ENCODE measurements at places on chromosomes 16 and 17.

DNA sequence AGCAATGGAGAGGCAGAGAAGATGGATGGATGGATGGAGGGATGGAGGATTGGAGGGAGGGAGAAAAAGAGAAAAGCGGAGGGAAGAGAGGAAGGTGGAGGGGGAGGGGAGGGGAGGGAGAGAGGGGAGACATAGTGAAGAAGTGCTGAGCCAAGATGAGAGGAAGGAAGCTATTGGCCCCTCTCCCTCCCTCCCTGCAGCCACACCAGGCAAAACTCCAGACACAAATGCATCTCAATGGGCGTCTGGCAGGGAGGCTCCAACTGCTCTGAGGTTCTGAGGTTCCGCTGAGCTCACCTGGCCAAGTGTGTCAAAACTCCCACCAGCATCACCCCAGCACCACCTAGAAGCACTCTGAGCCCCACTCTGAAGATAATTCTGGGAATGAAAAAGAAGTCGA is 26.9 kb upstream of the PHB1 start:
- DNase-seq = no peak

- no peak for DNase-seq
Observed at GRCh38 chr17:76783146-76783545, 45.2 kb downstream of the MFSD11 start.

GRCh38 chr16:81537721-81538561 is 93.3 kb downstream of the CMIP start:
- DNase-seq = no peak

GRCh38 chr16:81165411-81166097 is 69.4 kb upstream of the GCSH start:
- no peak for DNase-seq

DNA sequence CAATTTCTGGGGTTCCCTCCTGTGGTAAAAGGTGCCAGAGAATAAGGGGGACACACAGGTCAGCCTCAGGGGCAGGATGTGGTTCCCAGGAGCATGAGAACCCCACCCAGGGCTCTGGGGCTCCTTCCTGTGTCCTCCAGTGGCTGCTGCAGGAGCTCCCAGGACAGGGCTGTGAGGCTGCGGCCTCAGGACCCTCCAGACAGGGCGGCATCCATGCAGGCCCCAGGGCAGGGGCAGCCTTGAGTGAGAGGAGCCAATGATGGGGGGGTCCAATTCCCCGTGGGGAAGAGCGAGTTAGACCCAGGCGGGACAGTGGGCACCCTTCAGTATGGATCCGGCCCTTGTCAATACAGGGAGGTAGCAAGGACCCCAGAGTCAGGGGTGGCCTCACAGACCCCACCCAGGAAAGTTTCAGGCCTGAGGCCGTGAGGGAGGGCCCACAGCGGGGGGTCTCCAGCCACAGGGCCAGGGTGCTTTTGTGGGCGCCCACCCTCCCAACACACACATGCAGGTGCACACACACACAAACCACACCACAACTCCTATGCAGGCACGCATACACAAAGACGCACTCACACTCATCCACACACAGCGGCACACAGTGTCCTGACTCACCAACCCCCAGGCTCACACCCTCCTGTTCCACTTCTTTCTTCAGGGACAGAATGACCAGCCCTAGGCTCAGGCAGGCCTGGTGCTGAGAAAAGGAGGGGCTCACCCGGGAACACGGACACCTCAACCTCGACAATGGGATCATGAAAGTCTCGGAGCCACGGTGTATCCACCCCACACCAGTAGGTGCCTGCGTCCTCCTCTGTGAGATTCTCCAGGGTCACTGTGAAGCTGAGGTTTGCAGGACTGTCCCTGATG is 1.8 kb downstream of the CD300C start:
- DNase-seq = no peak

DNA sequence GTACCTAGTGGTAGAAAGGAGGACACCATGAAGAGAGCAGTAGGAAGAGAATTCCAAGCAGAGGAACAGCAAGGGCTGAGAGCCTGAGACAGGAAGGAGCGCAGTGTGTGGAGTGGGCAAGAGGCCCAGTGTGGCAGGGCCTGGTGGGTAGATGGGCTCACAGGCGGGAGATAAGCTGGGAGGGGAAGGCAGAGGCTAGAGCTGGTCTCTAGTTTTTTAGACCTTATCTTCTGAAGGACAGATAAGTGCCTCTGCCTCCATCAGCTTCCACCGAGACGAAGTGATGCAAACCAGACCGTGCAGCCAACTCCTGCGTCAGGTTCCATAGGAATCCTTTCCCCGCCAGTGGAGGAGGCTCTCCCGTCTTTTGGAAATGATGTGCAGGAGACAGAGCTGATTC is 33.6 kb downstream of the CDH1 start:
- DNase-seq = no peak

GRCh38 chr17:75619506-75620431 is 13.5 kb upstream of the SMIM5 start:
- DNase-seq = no peak

All from bone marrow (tissue), 2 donors.